NCI-H1417 (cell line): ENCODE measurements at places on chromosomes 16 and 17.
A peak's percentile ranks its signal among the peaks of the same experiment; 100 is the strongest.

- no peak for DNase-seq
These were observed 685 bp upstream of the PSMD3 start for GRCh38 chr17:39979893-39980350.

DNA sequence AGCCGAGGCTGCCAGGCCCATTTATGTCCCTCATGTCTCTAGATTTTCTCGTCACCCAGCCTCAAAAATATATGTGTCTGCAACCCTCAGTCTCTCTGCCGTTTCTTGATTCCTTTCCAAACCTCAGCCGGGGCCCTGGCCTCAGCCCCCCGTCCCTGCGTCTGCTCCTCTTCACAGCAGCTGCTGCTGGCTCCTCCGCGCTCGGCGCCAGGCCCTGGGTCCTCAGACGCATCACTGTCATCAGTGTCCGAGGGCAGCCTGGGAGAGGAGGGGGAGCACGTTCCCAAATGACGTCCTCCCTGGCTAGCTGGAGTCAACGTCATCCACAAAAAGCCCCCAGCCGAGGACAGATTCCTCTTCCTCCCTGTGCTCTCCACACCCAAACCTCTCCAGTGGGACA is 2.3 kb downstream of the TSR3 start:
- DNase-seq, result no peak

GRCh38 chr16:3431779-3432219 is 11.5 kb downstream of the ZNF597 start:
- no peak for DNase-seq

GRCh38 chr16:65644821-65645220 is 523.0 kb upstream of the CDH11 start:
- DNase-seq, result no peak

DNA sequence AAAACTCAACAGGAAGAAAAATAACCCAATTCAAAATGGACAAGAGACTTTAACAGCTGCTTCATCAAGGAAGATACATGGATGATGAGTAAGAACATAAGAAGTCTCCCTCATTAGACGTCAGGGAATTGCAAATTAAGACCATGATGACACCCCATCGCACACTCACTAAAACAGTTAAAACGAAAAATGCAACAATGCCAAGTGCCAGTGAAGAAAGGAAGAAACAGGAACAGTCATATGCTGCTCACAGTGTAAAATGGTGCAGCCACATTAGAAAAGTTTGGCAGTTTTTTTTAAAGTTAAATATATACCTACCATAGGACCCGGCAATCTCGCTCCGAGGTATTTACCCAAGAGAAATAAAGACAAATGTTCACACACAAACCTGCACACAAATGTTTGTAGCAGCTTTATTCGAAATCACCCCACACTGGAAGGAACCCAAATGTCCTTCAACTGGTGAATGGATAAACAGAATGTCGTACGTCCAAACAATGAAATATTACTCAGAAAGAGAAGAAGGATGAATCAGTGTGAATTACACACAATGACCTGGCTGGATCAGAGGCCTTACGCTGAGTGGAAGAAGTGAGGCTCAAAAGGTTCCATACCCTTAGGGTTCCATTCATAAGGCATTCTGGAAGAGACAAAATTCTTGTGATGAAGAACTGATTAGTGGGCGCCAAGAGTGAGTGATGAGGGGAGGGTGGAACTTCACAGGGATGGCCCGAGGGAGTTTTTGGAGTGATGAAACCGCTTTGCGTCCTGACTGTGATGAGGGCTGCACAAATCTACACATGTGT is 110.3 kb downstream of the C16orf95 start:
- no peak for DNase-seq

- peak; percentile 89 for DNase-seq
These were observed at the start of the genes INCA1 and KIF1C for GRCh38 chr17:4997302-4998026. INCA1 (minus strand) TSS chr17:4997522; CDS start chr17:4994437, 3,085 bp downstream. KIF1C (plus strand) TSS chr17:4997950; CDS start chr17:5000247, 2,297 bp downstream.

DNA sequence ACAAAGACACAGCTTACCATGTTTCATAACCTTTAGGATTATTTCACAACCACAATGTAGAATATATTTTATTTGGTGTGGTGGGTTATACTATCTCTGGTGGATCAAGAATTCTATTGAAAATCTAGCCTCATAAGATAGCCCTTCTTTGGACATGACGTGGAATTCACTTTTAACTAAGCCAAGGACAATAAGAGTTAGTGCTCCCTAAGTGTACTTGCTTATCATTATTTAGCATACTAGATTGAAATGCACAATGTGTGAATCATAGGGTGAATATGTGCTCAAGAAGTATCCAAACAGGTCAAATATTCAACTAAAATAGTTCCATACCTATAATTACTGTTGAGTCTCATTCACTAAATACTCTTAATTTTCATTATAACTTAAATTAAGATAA is 1179.5 kb upstream of the GOT2 start:
- no peak for DNase-seq

GRCh38 chr16:82684256-82684655 is 57.5 kb downstream of the CDH13 start:
- DNase-seq, result no peak

GRCh38 chr17:20159406-20160069 is 150.4 kb downstream of the SPECC1 start:
- DNase-seq, result no peak

GRCh38 chr17:38352245-38353085 is 821 bp downstream of the SOCS7 start:
- no peak for DNase-seq

DNA sequence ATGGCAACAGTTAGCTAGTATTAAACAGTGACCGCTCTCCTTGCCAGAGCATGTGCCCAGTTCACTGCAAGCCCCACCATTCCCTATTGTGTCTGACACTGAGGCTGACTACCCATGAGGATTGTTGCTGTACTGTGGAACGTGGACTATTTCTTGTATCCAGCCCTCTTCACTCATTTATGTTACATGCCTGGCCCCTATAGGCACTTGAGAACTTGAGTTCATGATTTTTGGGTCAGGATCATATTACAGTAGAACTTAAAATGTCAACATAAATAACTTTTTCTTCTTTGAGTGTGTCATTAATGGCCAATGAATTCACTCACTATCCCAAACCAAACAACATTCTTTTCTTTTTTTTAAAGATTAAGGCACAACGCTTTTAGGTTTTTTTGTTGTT is 55.7 kb downstream of the LYRM1 start:
- no peak for DNase-seq

- no peak for DNase-seq
These were observed 50.0 kb upstream of the IRX6 start for GRCh38 chr16:55273959-55274358.

DNA sequence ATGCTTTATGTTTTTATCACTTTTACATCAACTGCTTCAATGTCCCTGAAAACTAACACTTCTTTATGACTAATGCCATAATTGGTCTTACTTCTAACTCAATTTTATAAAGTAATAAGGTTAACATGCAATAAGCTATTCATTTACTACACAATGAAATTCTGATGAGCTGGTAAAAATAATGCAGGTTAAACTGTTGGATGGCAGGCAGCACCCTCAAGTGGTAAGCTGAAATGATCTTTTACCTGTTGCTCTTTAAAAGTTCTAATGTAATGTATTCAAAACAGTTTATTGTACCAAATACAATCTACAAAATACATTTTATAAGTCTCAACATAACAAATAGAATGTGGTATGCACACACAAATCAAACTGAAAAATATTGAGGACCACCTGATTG is 1280.3 kb downstream of the CDH8 start:
- no peak for DNase-seq

DNA sequence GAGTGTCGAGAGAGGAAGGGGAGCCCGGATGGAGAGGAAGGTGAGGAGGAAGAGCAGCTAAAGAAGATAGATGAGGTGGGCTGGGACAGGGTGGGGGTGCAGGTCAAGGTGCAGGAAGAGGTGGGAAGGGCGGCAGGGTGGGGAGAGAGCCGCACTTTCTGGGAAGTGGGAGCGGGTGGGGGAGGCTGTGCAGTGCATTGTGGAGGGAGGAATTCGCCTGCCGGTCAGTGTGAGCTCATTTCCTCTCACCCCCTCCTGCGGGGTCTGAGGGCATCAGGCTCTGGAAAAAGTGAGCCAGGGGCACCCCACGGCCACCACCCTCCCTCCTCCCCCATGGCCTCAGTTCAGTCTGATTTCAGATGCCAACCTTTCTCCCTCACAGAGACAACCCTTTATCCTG is 2.5 kb upstream of the ARHGAP23 start:
- no peak for DNase-seq

DNA sequence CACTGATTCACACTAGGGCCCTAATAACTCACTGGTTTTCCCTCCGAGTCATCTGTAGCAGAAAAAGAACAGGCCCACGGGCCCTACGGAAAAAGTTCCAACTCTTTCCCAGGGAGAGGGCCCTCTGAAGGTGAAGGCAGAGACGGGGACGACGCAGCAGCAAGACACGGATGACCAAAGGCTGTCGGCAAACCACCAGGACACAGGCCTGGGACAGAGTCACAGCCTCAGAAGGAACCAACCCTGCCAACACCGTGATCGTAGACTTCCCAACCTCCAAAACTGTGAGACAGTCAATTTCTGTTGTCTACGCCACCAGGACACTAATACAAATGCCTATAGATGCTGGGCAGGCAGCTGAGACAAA is 5.2 kb upstream of the SPHK1 start:
- DNase-seq, result no peak

DNA sequence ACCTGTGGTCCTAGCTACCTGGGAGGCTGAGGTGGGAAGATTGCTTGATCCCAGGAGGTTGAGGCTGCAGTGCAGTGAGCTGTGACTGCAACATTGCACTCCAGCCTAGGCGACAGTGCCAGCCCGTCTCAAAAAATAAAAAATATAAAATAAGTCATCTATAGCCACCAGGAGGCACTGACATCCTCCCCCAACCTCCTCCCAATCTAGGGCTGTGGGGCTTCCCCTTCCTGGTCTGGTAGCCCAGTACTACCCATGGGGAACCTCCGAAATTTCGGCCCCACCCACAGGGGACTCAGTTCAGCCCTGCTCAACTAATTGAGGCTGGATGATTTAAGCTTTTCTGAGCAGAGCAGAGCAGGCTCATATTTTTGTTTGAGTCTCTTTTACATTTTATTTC is 3.2 kb downstream of the ZSCAN10 start:
- DNase-seq, result no peak

- no peak for DNase-seq
These were observed 47.3 kb downstream of the SMPD3 start for GRCh38 chr16:68400924-68401460.

- DNase-seq, result peak; percentile 10
These were observed 111.2 kb downstream of the SHISA9 start for GRCh38 chr16:13012601-13013000.

DNA sequence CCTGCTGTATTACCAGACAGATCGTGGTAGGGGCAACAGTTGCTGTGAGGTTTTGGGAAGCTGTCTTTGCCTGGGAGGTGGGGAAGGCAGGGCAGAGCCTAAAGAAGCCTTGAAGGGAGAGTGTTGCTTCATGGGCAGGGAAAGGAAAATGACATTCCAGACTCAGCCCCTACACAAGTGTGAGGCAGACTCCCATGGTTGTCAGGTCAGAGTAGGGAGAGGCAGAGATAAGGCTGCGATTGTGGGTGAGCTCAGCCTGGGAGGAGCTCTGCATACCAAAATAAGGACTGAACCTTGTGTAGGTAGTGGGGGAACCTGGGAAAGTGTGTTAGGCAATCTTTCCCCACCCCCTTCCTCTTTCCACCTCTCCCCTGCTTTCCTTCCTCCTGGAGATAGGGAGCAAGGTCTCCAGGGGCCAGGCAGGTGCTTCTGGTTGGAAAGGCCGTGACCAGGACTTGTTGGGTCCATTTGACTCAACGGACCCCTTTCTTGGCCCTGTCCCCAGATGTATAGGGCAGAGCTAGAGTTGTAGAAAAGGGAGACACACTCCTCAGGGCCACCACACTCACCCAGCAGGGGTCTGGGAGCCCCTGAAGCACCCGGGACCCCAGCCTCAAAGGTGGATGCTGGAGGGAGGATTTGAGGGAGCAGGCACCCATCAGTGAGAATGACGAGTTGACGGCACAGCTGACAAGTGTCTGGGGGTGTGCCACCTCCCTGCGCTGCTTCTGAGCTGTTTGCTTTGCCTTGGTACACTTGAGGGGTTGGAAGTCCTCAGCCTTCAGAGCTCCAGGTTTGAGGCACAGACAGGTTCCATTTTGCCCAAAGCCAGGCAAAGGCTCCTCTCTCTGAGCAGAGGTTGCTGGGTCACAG is 18.5 kb upstream of the TOB1 start:
- DNase-seq, result no peak

- no peak for DNase-seq
These were observed 274.2 kb upstream of the SOX9 start for GRCh38 chr17:71846561-71847110.

- DNase-seq, result peak; percentile 53
These were observed 30.8 kb downstream of the USP10 start for GRCh38 chr16:84730406-84731106.

DNA sequence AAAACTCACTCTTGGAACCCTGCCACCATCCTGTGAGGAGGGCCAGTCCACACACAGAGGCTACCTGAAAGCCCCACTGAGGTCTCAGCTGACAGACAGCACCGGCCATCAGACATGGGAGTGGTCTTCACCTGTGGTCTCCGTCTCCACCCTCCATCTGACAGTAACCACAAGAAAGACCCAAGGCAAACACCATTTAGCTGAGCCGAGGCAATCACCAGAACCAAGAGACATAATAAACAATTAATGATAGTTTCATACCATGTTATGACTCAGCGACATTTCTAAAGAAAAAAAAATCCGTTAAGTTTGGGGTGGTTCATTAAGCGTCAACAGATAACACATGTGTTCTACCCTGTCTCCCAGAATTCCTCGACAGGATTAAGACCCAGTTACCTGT is 6.1 kb upstream of the EVPLL start:
- no peak for DNase-seq

DNA sequence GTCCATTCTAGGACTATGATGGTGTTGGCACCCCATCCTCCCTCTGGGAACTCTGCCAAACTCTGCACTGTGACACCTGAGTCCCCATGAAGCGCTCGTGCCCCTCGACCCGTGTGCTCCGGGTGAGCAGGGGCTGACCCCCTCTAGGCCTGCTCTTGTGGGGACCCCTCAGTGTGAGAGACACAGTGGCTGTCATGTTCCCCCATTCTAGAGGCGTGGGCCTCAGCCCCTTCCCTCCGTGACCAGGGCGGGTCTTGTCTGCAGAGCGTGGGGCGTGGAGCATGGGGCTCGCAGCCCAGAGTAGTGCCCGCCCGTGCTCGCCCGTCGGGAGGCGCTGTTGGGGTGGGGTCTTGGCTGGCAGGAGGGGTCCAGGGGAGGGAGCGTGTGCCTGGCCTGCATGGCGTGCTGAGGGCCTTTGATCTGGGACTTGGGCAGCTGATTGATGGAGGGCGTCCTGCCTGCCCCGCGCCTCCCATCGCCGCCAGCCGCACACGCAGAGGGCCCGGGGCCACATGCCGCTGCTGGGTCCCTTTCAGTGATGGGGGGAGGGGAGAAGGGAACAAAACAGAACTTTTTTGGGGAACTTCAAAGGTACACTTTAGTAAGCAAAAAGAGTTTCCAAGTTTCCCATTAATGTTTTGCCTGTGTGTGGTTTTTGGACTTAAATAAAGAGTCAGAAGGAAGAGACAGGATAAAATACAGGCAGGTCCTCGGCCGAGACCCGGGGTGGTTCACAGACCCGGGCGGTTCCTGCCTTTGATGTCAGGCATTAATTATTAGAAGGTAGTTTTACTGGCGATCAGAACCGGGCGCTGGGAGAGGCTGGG is 22.5 kb downstream of the CENPX start:
- no peak for DNase-seq
